Prostate gland (tissue), 2 donors: ENCODE measurements at places on chromosomes 4 and X. TPM values are rescaled to one million over a fixed set of nuclear protein-coding genes. Genes with fewer than 3 reads are reported as not detected.

GRSF1 gene
- 58.3 TPM for total RNA-seq

ODAM gene
- total RNA-seq = 2.8 TPM

ASMT gene
- total RNA-seq = 1.0 TPM

C4orf51 gene
- not detected for total RNA-seq

TMEM47 gene
- total RNA-seq = 35.7 TPM

PGAM4 gene
- total RNA-seq = not detected

OTUD6A gene
- not detected for total RNA-seq

AADAT gene
- 31.2 TPM for total RNA-seq

PLCXD1 gene
- total RNA-seq = 20.8 TPM

NXF3 gene
- 257 TPM for total RNA-seq

MAGEB10 gene
- 4.2 TPM for total RNA-seq

GPC4 gene
- total RNA-seq = 8.0 TPM

MAML3 gene
- total RNA-seq = 30.6 TPM

ARSJ gene
- total RNA-seq = 12.5 TPM

SEC24B gene
- 27.6 TPM for total RNA-seq

ABCG2 gene
- total RNA-seq = 12.3 TPM

POU4F2 gene
- total RNA-seq = 0.51 TPM

TIMM17B gene
- 58.2 TPM for total RNA-seq

AIMP1 gene
- 32.4 TPM for total RNA-seq
